Inflammatory macrophage treated with lipopolysaccharide for 1 hour (primary cell): ENCODE measurements at places on chromosomes 3 and 15.
A peak's percentile ranks its signal among the peaks of the same experiment; 100 is the strongest.

- no peak for DNase-seq
Observed at GRCh38 chr15:75230551-75231371, 27.4 kb upstream of the GOLGA6C start.

GRCh38 chr15:64697911-64698369, 77.4 kb downstream of the RBPMS2 start:
- no peak for DNase-seq

- DNase-seq = no peak
Observed at GRCh38 chr15:91468871-91469580, 369.0 kb downstream of the SV2B start.

- DNase-seq = no peak
Observed at GRCh38 chr3:167198949-167199600, 181.0 kb downstream of the ZBBX start.

DNA sequence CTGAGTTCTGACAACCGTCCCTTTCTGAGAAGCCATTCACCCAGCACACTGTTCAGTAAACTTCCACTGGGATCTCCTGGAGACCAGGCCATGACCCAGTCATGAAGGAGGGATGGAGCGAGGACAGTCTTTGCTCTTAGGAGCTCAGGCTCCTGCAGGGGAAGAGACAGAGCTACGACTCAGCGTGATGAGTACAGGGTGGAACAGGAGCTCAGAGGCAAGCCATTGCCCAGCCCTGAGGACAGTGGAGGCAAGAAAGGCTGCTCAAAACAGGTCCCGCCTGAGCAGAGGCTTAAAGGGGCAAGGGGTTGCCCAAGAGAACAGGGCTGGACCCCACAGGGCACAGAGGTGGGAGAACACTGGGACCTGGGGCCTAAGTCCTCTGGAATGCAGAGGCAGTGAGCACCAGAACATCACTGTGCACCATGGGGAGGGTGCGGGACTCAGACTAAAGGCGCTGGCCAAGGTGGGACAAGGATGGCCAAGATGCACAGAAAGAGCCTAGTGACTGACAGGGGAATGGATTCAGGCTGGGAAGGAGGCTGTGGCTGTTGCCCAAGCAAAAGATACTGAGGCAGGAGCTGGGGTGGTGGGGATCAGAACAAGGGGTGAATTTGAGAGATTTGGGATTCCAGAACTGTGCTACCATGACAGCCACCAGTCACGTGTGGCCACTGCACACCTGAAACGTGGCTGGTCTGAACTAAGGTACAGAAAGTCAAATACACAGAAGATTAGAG, 25.8 kb downstream of the TMEM43 start:
- DNase-seq = no peak

GRCh38 chr3:110736332-110736731, 335.3 kb upstream of the NECTIN3 start:
- DNase-seq = no peak

DNA sequence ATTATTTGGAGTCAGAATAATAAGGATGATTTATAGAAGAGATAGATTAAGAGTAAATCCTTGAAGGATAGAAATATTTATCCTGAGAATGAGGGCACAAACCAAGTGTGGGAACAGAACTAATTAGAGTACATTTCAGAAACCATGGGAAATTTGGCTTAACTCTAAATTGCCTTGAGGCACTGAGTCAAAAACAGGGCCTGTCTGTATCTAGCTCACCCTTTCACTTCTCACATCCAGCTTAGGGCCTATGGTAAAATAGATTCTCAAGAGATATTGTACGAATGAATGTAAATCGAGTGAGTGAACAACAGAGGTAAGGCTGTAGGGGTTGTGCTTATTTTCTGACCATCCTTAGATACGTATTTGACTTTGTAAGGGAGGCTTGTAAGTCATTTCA, 586.1 kb upstream of the DPPA4 start:
- DNase-seq = no peak

- no peak for DNase-seq
Observed at GRCh38 chr3:136018876-136019275, 53.3 kb downstream of the PPP2R3A start.

DNA sequence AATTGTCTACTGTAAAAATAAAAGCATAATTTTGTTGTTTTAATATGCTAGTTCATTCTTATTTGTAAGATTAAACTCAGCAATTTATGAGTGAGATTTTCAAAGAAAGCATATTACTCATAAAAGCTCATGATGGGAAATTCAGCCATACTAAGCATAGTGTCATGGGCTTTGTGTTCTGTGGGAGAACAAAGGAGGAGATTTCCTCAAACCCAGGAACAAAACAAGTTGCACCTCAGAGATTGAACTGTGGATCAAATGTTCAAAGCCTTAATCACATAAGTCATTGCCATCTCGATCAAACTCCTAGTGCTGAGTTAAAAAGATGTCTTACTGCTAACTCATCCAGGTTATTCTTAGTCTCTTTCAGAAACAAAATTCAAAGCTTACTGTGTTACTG, 85.6 kb upstream of the PDZRN3 start:
- no peak for DNase-seq

- no peak for DNase-seq
Observed at GRCh38 chr3:134809427-134810051, 14.5 kb downstream of the EPHB1 start.

DNA sequence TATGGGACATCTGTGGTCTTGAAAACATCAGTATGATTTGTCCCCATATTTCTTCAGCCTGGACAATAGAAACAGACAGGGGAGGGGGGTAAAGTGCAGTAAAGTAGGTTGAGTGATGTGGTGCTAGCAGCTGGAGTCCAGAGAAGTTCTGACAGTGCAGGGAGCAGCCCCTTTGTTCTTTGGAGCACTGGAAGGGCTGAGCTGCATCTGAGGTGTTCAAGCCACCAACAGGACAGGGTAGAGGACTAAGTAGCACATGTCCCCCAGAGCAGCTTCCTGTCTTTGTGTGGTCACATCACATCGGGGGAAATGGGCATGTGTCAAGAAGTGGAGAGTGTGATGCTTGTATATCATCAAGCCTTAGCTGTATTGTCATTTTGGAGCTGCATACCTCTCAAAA, 12.1 kb downstream of the MRPS22 start:
- no peak for DNase-seq

DNA sequence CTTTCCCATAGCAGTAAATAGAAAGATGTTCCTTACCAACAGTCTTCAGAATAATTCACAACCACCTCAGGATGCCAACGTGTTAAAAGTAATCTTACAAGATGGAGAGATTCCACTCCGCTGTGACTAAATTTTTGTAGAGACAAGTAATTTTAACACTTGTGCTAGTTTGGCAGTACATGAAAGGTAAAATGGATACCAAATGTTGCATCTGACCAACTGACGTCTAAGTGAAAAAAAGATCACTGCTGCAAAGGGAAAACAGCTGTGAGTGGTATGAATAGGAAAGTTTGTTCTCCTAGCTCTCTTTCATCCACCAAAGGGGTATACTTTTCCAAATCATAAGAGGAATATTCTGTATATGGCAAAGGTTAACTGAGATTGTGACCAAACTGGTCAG, 2.6 kb downstream of the SPG21 start:
- DNase-seq = no peak

- peak; percentile 1 for DNase-seq
Observed at GRCh38 chr3:154040283-154040682, 80.9 kb upstream of the ARHGEF26 start.

- peak; percentile 35 for DNase-seq
Observed at GRCh38 chr15:40372981-40373380, 9.5 kb upstream of the KNSTRN start.

GRCh38 chr3:141279077-141279967, 47.7 kb downstream of the PXYLP1 start:
- DNase-seq = peak; percentile 49

- DNase-seq = no peak
Observed at GRCh38 chr15:85941186-85941855, 138.3 kb upstream of the AGBL1 start.

DNA sequence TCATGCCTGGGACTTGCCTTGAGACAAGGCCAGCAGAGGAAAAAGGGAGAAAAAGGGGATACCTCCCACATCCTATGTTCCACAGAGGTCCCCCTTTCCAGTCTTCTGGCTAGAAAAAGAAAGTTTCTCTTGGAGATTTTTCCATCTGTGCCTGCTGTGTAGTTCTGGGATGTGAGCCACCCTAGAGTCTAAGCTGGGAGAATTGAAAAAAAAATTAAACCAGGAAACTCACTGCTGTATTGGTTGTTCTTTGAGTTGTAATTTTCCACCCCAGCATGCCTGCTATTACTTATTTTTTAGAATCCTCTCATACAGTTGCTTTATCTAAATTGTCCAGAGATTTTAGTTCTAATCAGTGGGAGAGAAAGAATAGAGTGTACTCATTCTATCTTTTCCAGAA, 68.4 kb downstream of the SV2B start:
- DNase-seq = no peak

DNA sequence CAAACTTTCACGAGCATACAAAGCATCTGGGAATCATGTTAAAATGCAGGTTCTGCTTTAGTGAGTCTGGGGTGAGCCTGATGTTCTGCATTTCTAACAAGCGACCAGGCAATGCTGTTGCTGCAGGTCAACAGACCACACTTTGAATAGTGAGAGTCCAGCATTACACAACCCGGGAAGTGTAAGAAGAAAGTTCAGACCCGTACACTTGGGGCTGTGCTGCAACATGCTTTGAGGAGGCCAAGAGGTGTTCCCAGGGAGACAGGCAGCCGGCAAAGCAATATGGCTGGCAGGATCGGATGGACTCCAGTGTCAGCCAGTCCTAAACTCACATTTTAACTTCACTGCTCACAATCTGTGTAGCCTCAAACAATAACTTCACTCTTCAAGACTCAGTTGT, 134.2 kb downstream of the LIPC start:
- no peak for DNase-seq

DNA sequence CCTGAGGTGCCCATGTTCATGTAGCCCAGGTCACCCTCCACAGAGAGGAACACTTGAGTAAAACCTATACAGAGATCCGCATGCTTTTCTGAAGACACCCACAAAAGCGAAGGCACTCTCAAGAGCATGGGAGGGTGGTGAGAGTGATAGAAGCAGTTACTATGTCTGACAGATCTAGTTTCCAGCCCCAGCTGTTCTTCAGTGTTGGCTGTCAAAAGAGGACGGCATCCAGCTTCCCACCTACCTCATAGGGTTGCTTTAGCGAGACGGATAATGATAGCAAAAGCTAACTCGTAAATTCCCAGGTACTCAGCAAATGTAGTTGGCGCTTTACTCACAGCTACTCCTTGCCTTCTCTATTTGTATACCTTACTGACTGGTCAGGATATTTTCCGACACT, 3.0 kb upstream of the MEX3B start:
- DNase-seq = no peak

GRCh38 chr3:153274561-153274960, 112.5 kb downstream of the RAP2B start:
- no peak for DNase-seq

- DNase-seq = no peak
Observed at GRCh38 chr3:72440491-72440890, 407.8 kb downstream of the SHQ1 start.

DNA sequence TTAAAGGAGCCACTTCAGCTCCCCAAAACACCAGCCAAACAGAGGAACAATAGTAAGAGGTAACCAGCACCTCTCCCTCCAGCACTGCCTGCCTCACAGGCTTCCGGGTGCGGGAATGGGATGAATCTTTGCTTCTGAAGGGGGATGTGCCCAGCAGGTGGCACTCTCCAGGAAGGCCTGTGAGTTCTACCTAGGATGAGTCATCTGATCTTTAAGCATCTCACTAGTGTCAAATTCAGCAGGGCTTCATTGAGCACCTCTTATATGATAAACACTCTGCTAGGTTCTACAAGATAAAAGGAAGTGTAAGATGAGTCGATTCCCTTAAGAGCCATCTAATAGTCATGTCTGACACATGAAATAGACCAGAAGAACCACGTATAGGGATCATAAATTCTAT, 237.4 kb upstream of the UMPS start:
- no peak for DNase-seq

GRCh38 chr3:170002231-170002630, 35.6 kb upstream of the GPR160 start:
- DNase-seq = no peak

DNA sequence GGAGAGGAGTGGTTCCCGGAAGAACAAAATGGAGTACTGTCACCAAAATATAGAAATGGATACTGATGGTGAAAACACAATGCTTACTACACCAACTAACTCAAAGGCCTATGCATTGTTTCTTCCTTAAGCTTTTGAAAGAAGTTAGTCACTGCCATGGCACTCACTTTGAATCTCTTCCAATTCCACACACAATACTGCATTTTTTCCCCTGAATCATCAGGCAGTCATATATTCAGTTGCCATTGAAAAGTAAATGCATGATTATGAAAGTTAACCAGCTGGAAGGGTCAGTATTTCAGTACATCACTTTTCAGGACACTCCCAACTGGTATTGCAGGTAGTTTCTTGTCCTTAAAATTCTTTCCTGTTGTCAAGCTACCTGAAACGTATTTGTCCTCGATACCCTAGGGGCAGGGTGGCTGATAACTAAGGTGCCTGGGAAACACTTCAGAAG, 9.0 kb upstream of the LRRFIP2 start:
- DNase-seq = no peak

DNA sequence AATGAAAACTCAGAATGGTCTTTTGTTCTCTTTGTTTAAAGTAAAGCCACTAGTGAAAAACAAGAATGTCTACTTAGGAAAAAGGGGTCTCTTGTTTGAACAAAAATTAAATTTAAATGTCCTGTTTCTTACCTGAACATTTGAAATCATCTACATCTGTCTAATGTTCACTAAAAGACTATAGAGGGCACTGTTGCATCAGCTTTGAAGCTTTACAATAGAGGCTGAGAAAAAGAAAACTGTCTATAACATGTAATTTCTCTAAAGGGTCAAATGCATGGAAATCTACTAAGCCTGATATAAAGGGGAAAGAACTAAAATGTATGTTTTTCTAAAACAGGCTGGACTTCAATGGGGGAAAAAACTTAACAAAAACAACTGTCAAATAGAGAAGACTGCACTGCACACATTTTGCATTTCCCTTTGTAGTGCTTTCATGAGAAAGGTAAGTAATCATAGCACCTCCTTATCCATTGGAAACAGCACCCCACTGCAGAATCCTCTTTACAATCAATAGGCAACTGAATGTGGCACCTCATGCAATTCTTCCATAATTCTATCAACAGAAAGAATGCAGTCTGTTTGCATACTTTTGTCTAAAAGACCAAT, 26.3 kb downstream of the DPH6 start:
- peak; percentile 38 for DNase-seq

- no peak for DNase-seq
Observed at GRCh38 chr3:127124120-127124519, 68.8 kb upstream of the PRR23E start.
